ENCODE measurements at places on chromosomes 3 and 15. TPM values are rescaled to one million over a fixed set of nuclear protein-coding genes. Genes with fewer than 3 reads are reported as not detected.

TMEM40 gene
- polyA plus RNA-seq: 0.20 TPM

AMOTL2 gene
- polyA plus RNA-seq: 122 TPM

FOXB1 gene
- polyA plus RNA-seq: not detected

- DNase-seq: no peak
Observed at GRCh38 chr3:52121813-52122212, 32.4 kb downstream of the POC1A start.

GRCh38 chr3:71568207-71568606, 15.3 kb downstream of the FOXP1 start:
- DNase-seq: no peak

- DNase-seq: no peak
Observed at GRCh38 chr3:110656394-110657025, 415.1 kb upstream of the NECTIN3 start.

- no peak for DNase-seq
Observed at GRCh38 chr3:126329927-126330725, 27.1 kb downstream of the KLF15 start.

DNA sequence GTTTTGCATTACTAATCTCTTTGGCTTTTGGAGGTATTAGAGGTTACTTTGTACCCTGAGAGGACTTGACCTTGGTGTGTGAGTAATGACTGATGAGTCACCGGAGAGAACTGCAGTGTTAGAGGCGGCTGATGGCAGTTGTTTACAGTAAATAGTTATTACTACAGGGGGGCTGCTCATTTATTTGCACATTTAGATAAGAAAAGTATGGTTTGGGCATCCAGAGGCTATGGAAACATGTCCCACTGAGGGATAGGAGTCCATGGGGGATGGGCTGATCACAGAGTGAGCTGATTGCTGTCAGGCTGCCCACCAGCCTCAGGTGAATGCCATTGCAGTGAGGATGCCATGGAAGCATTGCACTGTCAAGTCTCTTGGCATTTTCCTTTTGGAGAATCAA, 17.3 kb upstream of the STAC start:
- DNase-seq: no peak

GRCh38 chr3:26422415-26422814, 200.2 kb upstream of the LRRC3B start:
- no peak for DNase-seq

GRCh38 chr3:100002599-100003350, 111.5 kb downstream of the FILIP1L start:
- peak; percentile 71 for DNase-seq

DNA sequence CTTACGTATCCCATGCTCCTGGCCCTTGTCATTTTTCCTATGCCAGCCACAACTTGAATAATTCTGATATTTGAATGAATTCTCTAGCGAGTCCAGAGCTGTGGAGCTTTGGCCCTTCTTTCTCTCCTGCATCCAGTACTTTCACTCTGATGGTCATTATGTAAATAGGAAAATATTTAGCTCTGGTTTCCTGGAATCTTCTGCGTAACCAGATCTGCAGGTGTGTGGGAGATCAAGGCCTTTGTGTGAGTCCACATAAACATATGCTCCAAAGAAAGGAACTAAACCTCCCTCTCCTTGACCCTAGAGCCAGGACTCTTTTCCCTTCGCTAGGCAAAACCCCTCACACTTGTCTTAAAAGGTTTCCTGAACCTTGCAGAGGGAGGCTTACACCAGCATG, 132.5 kb upstream of the THBS1 start:
- no peak for DNase-seq

DNA sequence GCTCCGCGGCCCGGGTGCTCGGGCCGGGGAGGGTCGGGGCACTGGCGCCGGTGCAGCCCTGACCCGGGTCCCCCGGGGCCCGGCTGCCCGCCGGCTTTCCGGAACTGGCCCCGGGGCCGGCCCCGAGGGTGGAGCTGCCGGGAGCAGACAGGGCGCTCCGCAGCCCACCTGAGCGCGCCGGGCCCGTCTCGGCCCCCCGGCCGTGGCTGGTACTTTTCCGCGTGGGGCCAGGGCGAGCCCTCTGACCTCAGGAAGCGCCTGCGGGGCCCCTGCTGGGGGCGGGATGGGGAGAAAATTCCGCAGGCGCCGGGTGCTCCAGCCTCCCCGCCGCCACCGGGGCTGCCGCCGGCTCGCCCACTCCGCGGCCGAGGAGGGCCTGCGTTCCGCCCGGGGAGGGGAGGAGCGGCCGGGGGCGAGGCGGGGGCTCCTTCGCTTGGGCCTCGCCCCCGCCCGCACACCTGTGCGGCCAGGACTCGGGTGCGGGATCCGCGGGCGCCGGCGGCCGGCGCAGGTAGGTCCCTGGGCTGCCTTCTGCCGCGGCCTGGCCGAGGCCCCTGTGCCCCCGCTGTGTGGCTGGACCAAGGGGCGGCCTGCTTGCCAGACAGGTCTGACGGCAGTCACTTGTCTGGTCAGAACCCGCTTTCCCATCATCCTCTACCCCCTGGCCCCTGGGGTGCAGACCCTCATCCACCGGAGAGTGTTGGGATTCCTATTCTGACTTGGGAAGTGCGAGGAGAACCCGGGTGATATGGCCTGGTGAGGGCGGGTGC, 3.5 kb downstream of the FURIN start:
- no peak for DNase-seq

DNA sequence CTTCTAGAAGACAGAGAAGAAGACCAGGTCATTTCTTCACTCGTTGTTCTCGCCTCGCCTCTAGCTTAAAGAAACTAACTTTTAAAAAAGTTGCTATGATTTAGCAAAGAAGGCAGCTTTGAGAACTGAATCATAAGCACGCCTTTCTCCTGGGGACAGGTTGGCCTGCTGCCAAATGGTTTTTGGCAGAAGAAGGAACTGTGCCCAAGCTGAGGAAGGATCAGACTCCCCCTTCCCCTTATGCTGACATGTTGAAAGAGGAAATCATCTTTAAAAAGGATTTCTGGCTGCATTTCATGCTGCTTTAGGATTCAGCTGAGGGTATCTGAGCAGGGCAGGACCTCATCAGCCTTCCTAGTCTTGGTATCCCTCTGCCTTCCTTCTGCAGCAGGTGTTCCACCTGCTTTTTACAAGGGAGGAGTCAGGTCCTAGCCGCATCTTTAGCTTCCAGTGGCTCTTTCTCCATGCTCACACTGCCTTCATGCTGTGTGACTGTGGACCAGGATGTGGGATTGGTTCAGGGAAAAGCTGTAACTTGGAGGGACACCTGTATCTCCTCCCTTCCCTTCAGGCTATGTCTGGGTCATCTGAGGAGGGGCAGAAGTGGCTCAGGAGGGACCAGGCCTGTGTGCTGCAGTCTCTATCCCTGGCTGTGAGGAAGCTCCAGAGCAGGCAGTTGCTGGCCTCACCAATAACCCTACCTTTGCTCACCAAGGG, 34.1 kb upstream of the HACD2 start:
- DNase-seq: peak; percentile 23

DNA sequence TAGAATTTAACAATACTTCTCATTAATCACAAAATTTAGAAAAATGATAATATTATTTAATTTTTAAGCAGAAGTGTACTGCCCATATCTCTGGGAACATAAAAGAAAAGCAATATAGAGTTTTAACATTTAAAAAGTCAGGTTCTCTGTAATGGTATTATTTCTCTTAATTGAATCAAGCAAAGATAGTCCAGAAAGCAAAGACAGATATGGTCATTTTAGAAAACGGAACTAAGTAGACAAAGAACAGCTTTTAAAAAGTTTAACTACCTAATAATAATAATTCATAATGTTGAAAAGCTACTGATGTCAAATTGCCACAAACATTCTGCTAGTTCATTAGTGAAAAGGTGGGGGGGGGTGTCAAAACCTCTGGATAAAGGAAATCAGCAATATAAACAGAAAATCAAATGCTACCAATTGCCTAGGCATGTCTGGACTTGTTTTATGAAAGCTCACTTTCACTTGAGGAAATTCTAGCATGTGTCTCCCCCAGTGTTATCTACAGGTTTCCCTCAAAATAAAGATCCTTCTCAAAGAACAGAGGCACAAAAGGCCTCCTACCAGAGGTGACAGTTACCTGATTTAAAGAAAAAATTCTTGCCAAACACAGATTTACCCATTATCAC, 1.7 kb downstream of the ZMAT3 start:
- no peak for DNase-seq

DNA sequence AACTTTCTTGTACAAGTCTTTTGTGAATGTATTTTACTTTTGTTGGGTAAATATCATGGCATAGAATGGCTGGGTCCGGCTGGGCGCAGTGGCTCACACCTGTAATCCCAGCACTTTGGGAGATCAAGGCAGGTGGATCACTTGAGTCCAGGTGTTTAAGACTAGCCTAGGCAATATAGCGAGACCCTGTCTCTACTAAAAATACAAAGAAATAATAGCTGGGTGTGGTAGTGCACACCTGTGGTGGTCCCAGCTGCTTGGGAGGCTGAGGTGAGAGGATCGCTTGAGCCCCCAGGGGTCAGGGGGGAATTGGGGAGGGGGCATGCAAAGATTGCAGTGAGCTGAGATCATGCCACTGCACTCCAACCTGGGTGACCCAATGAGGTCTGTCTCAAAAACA, 52.9 kb downstream of the ANP32A start:
- DNase-seq: no peak

- no peak for DNase-seq
Observed at GRCh38 chr3:47028146-47028545, 48.7 kb downstream of the NBEAL2 start.

DNA sequence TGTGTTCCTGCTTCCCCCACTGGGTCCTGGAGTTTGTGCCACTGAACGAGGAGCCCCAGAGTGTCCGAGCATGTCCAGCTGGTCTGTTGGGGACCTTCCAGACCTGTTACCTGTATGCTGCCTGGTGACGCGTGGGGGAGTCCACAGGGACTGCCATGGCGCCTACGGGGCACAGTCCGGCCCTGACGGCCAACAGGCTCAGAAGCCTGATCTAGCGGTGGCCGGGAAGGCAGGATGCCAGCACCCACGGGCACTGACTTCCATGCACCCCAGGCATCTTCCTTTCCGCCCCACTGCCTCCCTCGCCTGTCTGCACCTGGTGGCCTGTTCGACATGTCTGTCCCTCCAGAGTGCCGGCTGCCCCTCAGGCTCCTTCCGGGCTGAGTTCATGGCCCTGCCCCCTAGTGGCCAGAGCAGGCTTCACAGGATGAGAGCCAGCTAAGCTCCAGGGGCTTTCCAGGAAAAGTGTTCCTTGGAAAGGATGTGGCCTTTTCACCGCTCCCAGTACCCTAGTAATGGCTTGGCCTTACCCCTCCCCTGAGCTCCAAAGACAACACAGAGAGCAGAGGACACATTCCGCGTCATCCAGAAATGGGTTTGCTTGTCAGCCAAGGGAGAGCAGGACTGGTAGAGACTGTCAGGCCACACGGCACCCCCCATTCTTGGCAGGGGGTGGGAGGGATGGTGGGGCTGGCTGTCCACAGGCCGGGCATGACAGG, 35.7 kb downstream of the NGRN start:
- no peak for DNase-seq

GRCh38 chr3:145219355-145220235, 941.4 kb downstream of the PLOD2 start:
- DNase-seq: no peak

DNA sequence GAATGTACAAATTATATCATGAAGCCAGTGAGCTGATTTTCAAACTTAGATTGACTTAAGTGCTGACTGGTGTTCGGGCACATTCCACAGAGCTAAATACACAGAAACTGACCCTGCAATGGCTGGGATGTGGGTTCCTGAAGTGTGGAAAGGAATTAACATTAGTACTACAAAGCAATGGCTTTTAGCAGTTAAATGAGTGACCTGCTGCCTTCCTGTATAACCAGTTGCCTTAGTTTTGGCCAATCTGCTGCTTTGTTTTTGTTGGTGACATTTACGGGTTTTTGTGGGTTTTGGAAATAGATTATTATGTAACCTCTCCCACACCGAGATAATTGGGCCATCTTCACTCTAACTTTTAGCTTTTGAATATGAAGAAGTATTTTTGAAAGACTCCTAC, 2.4 kb upstream of the SKIC8 start:
- DNase-seq: no peak
